Stimulated activated CD8-positive, alpha-beta memory T cell treated with anti-CD3 and anti-CD28 coated beads, Interleukin-7, amount 100 ng/mL, for 24 hours (primary cell): ENCODE measurements at places on chromosomes 6 and 20.

GRCh38 chr20:21322921-21323331 lies 19.8 kb downstream of the XRN2 start:
- no peak for DNase-seq

- DNase-seq = no peak
These were observed at the start of gene DLL1 for GRCh38 chr6:170290296-170291128. DLL1 (minus strand) TSS chr6:170291078; CDS start chr6:170290139, 939 bp downstream.

- DNase-seq = no peak
These were observed 24.5 kb upstream of the SMIM29 start for GRCh38 chr6:34273242-34273805.

GRCh38 chr20:48789781-48790472 lies 37.9 kb downstream of the PREX1 start:
- DNase-seq = no peak

DNA sequence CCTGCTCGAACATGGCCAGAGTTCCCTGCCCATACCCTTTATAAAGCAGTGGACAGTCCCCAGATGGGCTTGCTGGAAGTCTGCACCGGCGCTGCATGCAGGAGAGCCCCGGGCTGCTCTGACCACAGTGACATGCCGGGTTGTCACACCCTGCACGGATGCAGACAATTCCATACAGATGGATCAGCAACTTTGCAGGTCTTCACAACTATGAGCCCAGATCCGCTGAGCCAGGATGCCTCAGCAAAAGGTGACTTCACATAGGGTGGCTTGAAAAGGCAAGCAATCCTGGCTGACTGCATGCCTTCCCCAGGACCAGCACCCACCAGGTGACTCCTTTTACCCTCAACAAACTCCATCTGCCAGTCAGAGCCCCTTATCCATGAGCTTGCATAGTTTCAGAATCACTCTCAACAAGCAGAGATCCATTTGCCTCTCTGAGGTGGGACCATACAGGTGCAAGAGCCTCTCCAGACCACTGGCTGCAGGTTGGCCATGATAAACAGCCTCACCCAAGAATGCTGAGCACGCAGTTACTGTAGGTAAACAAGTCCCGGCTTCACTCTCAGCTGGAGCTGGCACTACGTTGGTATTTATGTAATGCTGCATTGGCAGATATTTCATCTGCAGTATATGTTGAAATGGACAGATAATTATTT lies 183.0 kb upstream of the QKI start:
- no peak for DNase-seq
